ENCODE measurements at places on chromosomes 2 and 18.
A peak's percentile ranks its signal among the peaks of the same experiment; 100 is the strongest.

DNA sequence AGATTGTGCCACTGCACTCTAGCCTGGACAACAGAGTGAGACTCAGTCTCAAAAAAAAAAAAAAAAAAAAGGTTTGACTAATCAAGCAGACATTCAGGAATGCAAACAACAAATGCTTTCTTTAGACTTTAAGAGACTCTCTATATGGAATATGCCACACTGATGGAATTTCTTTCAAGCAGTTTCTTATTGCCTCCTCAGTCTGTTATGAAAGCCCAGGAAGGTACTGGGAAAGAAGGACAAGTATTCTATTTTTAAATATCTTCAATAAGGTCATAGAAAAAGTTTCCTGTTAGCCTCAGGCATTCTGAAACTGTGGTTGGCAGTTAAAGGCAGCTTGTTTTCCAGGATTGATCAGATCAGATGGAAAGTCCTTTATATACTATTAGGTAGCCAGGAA is 241.6 kb downstream of the PIK3C3 start:
- no peaks in the 10 kb centered on the region for H3K4me1 ChIP-seq
- no peak overlapping the region for H3K4me3 ChIP-seq
- no peak overlapping the region for H3K27ac ChIP-seq
- DNase-seq, result no peak
- no peaks in the 10 kb centered on the region for H3K27me3 ChIP-seq

GRCh38 chr2:201854221-201854801 is 48.0 kb downstream of the CDK15 start:
- no peak overlapping the region for H3K4me3 ChIP-seq
- H3K27me3 ChIP-seq, result no peaks in the 10 kb centered on the region
- H3K27ac ChIP-seq, result no peak overlapping the region
- DNase-seq, result no peak
- no peaks in the 10 kb centered on the region for H3K36me3 ChIP-seq

DNA sequence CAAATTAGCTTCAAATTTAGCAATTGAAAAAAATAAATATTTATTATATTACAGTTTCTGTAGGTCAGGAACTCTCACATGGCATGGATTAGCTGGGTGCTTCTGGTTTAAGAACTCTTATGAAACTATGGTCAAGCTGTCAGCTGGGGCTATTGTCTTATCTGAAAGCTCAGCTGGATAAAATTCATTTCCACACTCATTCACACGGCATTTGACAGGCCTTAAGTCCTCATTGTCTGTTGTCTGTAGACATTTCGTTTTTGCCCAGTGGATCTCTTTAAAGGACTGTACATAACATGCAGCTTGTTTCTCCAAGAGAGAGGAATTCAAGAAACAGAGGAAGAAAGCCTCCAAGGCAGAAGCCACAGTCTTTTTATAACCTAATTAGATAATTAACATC is 1556.8 kb upstream of the SLC39A10 start:
- H3K27ac ChIP-seq, result no peak overlapping the region
- no peaks in the 10 kb centered on the region for H3K36me3 ChIP-seq
- H3K4me3 ChIP-seq, result no peak overlapping the region
- no peak for DNase-seq
- H3K4me1 ChIP-seq, result no peaks in the 10 kb centered on the region

- H3K27ac ChIP-seq, result no peak overlapping the region
- H3K4me1 ChIP-seq, result peaks cover 16% of the 10 kb centered on the region
- H3K4me3 ChIP-seq, result no peak overlapping the region
- DNase-seq, result peak; percentile 14
These were observed 7.9 kb downstream of the HS6ST1 start for GRCh38 chr2:128310761-128311160.

- H3K4me3 ChIP-seq, result no peak overlapping the region
- no peaks in the 10 kb centered on the region for H3K4me1 ChIP-seq
- no peaks in the 10 kb centered on the region for H3K27me3 ChIP-seq
- H3K27ac ChIP-seq, result no peak overlapping the region
- no peak for DNase-seq
These were observed 197.3 kb downstream of the DNAH7 start for GRCh38 chr2:195871326-195871725.

GRCh38 chr2:71001981-71002570 is 7.4 kb upstream of the TEX261 start:
- no peak overlapping the region for H3K4me3 ChIP-seq
- H3K27me3 ChIP-seq, result peaks cover 12% of the 10 kb centered on the region
- DNase-seq, result no peak
- no peaks in the 10 kb centered on the region for H3K4me1 ChIP-seq
- H3K36me3 ChIP-seq, result no peaks in the 10 kb centered on the region

GRCh38 chr2:100972452-100972851 is 29.6 kb upstream of the RPL31 start:
- peaks cover 70% of the 10 kb centered on the region for H3K36me3 ChIP-seq
- DNase-seq, result peak; percentile 29
- no peak overlapping the region for H3K4me3 ChIP-seq
- H3K27ac ChIP-seq, result no peak overlapping the region
- H3K4me1 ChIP-seq, result no peaks in the 10 kb centered on the region
- no peaks in the 10 kb centered on the region for H3K27me3 ChIP-seq

- DNase-seq, result no peak
- H3K27me3 ChIP-seq, result no peaks in the 10 kb centered on the region
- no peak overlapping the region for H3K27ac ChIP-seq
- no peaks in the 10 kb centered on the region for H3K4me1 ChIP-seq
- H3K4me3 ChIP-seq, result no peak overlapping the region
These were observed 82.6 kb downstream of the FANCL start for GRCh38 chr2:58158481-58158880.

DNA sequence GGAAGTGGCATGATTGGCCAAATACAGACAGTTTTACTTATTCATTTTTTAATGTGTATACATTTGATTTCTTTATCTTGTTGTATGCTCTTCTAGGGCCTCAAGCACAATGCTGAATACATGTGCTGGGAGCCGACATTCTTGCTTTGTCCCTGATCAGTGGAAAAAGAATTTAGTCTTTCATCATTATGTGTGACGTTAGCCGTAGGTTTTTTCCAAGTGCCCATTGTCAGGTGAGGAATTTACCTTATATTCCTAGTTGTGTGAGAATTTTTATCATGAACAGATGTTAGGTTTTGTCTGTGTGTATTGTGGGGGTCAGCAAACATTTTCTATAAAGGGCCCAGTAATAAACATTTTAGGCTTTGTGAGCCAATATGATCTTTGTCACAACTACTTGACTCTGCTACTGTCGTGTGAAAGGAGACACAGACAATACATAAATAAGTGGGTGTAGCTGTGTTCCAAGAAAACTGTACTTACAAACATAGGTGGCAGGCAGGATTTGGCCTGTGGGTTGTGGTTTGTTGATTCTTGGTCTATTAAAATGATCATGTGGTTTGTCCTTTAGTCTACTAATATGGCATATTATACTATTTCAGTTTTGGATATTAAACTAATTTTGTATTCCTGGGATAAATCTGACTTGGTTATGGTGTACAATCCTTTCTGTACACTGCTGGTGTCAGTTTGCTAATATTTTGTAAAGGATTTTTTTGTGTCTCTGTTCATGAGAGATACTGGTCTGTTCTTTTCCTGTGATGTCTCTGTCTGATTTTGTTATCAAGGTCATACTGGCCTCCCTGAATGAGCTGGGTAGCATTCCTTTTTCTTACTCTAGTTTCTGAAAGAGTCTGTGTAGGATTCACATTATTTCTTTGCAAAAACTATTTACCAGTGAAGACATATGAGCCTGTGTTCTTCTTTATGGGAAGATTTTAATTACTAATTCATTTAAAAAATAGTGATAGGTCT is 132.2 kb upstream of the SMAD7 start:
- no peak for DNase-seq
- H3K4me1 ChIP-seq, result no peaks in the 10 kb centered on the region
- no peak overlapping the region for H3K4me3 ChIP-seq
- no peaks in the 10 kb centered on the region for H3K27me3 ChIP-seq

GRCh38 chr18:34492652-34493051 is 217.4 kb upstream of the DTNA start:
- no peak for DNase-seq
- no peaks in the 10 kb centered on the region for H3K27me3 ChIP-seq
- H3K4me1 ChIP-seq, result no peaks in the 10 kb centered on the region
- peak overlapping the region; percentile 78 for H3K4me3 ChIP-seq
- peak overlapping the region; percentile 77 for H3K27ac ChIP-seq

GRCh38 chr2:229419158-229419557 is 148.1 kb upstream of the PID1 start:
- peak overlapping the region; percentile 64 for H3K27ac ChIP-seq
- no peak overlapping the region for H3K4me3 ChIP-seq

GRCh38 chr2:231988179-231988866 is 26.8 kb downstream of the DIS3L2 start:
- H3K27me3 ChIP-seq, result no peaks in the 10 kb centered on the region
- no peaks in the 10 kb centered on the region for H3K4me1 ChIP-seq
- H3K36me3 ChIP-seq, result no peaks in the 10 kb centered on the region
- DNase-seq, result no peak
- no peak overlapping the region for H3K4me3 ChIP-seq

- H3K27ac ChIP-seq, result no peak overlapping the region
- no peaks in the 10 kb centered on the region for H3K4me1 ChIP-seq
- no peak for DNase-seq
- H3K36me3 ChIP-seq, result no peaks in the 10 kb centered on the region
- H3K27me3 ChIP-seq, result no peaks in the 10 kb centered on the region
These were observed 225.8 kb downstream of the PTGR3 start for GRCh38 chr18:74982946-74983635.

DNA sequence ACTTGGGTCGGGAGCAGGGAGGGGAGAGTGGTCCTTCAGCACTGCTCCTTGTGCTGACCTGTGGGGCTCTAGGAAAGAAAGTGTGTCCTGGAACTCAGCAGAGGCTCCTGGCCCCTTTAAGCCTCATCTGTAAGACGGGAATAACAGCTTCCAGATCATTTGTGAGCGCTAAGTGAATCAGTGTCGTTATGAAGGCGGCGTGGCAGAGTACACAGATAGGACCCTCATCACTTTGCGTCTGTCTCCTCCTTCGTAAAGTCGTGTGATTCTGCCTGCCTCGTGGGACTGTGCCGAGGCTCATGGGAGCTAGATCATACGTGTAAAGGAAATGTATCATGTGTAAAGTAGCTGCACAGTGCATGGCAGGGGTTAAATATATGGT is 18.6 kb downstream of the COLEC11 start:
- H3K4me3 ChIP-seq, result no peak overlapping the region
- peaks cover 15% of the 10 kb centered on the region for H3K27me3 ChIP-seq
- no peaks in the 10 kb centered on the region for H3K4me1 ChIP-seq
- no peak overlapping the region for H3K27ac ChIP-seq
- no peak for DNase-seq

DNA sequence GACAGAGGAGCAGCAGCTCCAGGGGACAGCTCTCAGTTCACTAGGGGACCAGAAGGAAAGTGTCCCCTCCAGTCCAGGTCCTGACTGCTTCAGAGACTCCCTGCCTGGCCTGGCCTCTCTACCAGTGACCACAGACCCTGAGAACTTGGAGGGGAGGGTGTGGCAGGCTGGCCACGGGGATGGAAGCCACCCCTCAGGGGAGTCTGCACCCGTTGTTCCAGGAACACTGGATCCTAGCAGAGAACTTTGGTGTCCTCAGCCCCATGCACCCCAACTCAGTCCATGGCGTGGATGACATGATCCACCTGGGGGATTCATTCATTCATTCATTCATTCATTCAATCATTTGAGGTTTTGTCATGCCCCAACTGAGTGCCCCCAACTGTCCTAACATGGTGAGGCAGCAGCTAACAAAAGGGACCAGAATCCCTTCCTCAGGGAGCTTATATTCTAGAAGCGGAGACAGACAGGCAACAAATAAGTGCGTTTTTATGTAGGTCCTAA is 31.9 kb downstream of the MYO7B start:
- H3K4me3 ChIP-seq, result no peak overlapping the region
- H3K27ac ChIP-seq, result no peak overlapping the region
- peaks cover 5% of the 10 kb centered on the region for H3K4me1 ChIP-seq
- no peaks in the 10 kb centered on the region for H3K27me3 ChIP-seq
- DNase-seq, result no peak

GRCh38 chr2:235564066-235564465 is 70.2 kb downstream of the AGAP1 start:
- H3K4me3 ChIP-seq, result no peak overlapping the region
- DNase-seq, result no peak
- H3K4me1 ChIP-seq, result no peaks in the 10 kb centered on the region
- no peaks in the 10 kb centered on the region for H3K36me3 ChIP-seq

GRCh38 chr2:238165288-238165921 is 6.6 kb downstream of the ERFE start:
- H3K4me1 ChIP-seq, result no peaks in the 10 kb centered on the region
- H3K27me3 ChIP-seq, result no peaks in the 10 kb centered on the region
- no peak overlapping the region for H3K4me3 ChIP-seq
- no peaks in the 10 kb centered on the region for H3K36me3 ChIP-seq
- no peak for DNase-seq

DNA sequence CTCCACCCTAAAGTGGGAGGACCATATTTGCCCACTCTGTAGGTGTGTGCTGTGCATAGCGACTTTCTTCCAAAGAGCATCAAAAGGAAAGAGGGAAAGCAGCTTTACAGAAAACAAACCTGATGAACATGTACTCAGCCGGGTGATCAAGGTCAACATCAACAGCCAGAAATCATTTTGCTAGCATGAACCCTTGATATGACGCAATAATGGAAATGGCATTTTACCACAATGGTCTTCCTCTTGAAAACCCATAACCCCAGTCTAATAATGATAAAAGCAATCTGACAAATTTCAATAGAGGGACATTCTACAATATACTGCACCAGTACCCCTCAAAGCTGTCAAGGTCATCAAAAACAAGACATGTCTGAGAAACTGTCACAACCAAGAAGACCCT is 350.2 kb downstream of the FBXO15 start:
- H3K4me3 ChIP-seq, result no peak overlapping the region
- no peaks in the 10 kb centered on the region for H3K36me3 ChIP-seq
- H3K27ac ChIP-seq, result no peak overlapping the region
- H3K4me1 ChIP-seq, result no peaks in the 10 kb centered on the region
- DNase-seq, result no peak

GRCh38 chr2:235064976-235065375 is 113.2 kb downstream of the SH3BP4 start:
- no peak for DNase-seq
- no peaks in the 10 kb centered on the region for H3K36me3 ChIP-seq
- no peaks in the 10 kb centered on the region for H3K27me3 ChIP-seq
- no peak overlapping the region for H3K4me3 ChIP-seq
- peaks cover 12% of the 10 kb centered on the region for H3K4me1 ChIP-seq

- no peak for DNase-seq
- H3K27ac ChIP-seq, result no peak overlapping the region
- H3K4me1 ChIP-seq, result peaks cover 6% of the 10 kb centered on the region
- peaks cover 5% of the 10 kb centered on the region for H3K36me3 ChIP-seq
- no peaks in the 10 kb centered on the region for H3K27me3 ChIP-seq
- peak overlapping the region; percentile 69 for H3K4me3 ChIP-seq
These were observed 1.4 kb downstream of the CMPK2 start for GRCh38 chr2:6864231-6864754.

Measured in tibial artery (tissue), 4 donors.